ENCODE measurements at places on chromosomes 7 and 10.

DNA sequence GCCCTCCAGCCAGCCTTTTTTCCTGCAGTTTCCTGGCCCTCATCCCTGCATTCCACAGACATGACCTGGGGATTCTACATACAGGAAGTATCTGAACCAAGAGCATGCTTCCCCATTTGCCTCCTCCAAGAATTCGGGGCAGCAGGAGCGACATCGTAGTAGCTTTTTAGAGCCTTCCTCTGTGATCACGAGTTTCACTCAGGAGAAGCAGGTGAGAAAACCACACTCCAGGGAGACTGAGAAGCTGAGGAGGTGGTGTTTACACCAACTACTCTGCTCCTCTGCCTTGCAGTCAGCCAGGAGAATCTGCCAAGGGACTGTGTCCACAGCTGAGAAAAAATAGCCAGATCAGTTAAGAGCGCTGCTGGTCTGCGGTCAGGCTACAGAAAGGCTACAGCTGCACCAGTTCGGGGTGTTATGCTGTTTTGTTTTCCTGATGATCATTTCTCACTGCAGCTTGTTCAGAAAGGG is 54.1 kb downstream of the HSPA12A start:
- no peak for DNase-seq

DNA sequence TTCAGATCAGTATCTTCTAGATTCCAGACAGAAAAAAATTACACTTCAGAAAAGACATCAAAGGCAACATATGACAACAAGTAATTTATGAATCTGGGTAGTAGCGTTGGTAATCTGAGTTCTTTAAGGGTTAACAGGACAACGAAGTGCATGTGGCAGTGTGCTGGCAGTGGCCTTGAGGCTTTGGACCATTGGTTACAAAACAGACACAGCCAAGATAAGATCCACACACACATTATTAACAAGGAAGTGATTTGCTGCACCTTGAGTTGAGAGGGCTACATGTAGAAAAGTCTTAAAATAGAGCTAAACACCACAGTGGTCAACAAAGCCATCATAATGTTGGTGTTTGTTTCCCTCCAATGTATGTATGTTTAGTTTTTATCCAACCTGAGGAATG is 40.6 kb downstream of the AKR1D1 start:
- no peak for DNase-seq

DNA sequence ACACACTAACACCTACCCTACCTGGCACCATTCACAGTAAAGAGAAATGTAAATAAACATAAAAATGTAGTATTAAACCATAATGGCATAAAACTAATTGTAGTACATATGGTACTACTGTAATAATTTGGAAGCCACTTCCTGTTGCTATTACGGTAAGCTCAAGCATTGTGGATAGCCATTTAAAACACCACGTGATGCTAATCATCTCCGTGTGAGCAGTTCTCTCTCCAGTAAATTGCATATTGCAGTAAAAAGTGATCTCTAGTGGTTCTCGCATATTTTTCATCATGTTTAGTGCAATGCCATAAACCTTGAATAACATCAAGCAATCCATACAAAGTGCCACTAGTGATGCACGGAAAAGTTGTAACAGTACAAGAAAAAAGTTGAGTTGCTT is 75.4 kb downstream of the CFTR start:
- no peak for DNase-seq

- no peak for DNase-seq
Measured at GRCh38 chr10:21122907-21123306, 225.8 kb upstream of the NEBL start.

DNA sequence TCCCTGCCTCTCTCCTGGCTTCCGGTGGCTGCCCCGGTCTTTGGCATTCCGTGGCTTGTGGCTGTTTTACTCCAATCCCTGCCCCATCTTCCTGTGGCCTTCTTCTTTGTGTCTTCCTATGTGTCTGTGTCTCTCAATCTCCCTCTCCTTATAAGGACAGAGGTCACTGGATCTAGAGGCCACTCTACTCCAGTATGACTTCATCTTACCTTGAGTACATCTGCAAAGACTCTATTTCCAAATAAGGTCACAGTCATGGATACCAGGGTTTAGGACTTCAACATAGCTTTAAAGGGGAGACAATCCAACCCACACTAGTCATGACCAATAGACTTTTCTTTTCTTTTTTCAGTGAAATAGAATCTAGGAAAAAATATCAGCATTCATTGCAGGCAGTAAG is 153.3 kb upstream of the INSYN2A start:
- DNase-seq, result no peak

DNA sequence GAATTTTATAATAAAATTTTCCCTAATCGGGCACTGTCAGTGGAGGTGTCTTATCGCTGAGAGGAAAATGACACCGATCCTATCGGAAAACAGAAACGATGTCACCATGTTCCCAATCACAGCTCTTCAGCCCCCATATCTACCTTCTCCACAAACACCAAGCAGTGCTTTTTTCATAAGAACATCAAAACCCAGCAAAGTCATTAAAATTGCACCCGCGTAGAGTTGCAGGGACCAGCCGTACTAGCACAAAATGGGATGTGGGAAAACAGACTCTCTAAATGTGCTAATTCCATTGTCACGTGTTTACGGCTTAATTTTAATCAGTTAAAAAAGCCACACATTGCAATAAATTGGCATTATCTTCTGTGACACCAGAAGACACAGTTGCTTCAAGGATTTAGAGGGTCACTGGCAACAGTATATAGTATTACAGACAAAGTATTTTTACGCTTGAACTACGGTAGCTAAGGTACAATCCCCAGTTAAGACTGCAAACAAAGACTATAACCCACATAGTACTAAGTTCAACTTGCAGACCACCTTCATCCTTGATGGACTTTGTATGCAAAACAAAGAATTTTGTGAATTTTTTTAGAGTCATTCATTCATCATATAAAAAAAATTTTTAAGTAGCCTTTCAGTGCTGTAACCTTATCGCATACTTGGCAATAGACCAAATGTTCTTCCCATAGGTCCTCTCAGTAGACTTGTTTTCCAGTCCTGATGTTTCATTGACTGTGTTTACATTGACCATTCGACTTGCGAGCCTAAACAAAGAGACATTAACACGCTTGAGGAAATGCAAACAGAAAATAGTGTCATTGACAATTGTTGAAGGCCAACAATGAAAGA is 116.0 kb downstream of the VTI1A start:
- peak; percentile 15 for DNase-seq

DNA sequence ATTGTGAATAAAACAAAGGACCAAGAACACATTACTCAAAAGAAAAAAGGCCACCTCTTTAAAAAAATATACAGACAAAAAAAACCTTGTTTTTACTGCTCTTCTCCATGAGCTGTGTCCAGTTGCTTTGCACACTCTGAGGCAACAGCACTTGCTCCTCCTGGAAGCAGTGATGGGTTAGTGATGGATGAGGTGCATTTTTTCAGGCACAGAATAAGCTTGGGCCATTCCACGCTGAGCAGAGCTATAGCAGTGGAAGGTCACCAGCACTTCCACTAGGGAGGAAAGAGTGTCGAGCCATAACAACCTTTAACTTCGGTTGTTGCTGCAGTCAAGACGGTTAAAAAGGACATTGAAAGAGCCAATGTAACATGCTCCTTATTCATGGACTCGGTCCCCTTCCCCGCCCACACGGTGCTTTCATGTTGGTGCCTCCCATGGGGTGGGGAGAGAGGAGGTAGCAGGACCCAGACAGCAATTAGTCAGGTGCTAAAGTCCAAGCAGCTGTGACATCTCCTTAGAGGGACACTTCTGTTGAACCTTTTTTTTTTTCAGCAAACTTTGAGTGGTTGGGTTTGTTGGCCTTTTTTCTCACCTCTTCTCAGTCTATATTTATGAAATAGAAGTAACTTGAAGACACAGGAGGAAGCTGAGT is 136.5 kb upstream of the ADARB2 start:
- DNase-seq, result no peak

- DNase-seq, result no peak
Measured at GRCh38 chr7:158241919-158242318, 345.7 kb downstream of the PTPRN2 start.

DNA sequence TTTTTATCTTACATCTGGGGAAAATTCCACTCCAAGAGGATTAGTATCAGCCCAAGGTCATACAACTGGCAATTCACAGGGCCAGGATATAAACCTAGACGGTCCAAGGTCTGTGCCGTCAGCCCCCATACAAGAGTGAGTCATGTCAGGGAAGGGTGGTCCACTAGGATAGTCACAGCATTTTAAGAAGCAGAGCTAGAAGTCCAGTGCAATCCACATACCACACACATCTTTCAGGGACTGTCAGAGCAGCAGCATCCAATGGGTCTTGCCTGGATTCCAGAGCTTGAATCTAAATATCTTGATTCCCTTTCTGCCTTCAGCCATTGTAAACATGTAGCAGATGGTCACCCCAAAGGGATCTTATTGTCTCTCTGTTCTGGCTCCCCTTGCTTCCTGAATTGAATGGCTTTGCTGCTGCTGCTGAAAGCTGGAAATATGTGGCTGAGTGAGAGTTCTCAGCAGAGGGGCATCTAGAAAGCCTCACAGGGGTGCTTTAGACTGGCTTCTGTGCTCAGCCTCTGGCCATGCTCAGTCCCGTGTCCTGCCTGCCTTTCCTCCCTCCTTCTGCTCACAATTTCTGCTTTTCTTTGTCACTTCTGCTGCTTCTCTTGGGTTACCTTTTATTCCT is 9.9 kb upstream of the OR6V1 start:
- DNase-seq, result peak; percentile 32

DNA sequence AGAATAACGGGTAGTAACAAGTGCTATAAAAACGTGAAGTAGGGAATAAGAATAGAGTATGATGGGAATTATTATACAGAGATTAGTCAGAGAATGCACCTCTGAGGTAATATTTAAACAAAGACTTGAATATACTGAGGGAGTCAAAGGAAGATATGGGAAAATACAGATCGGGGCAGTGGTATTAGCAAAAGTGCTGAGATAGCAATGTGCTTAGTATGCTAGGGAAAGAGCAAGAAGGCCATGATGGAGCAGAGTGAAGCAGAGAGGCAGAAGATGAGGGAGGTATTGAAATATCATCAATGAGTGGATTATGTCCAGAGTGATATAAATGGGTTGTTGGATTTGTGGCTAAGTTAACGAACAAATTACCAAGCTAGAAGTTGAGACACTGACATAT is 96.5 kb upstream of the GPR22 start:
- no peak for DNase-seq

- DNase-seq, result no peak
Measured at GRCh38 chr7:138205614-138206150, 129.4 kb downstream of the AKR1D1 start.

GRCh38 chr7:90246171-90246570 is 1.2 kb downstream of the CFAP69 start:
- no peak for DNase-seq

DNA sequence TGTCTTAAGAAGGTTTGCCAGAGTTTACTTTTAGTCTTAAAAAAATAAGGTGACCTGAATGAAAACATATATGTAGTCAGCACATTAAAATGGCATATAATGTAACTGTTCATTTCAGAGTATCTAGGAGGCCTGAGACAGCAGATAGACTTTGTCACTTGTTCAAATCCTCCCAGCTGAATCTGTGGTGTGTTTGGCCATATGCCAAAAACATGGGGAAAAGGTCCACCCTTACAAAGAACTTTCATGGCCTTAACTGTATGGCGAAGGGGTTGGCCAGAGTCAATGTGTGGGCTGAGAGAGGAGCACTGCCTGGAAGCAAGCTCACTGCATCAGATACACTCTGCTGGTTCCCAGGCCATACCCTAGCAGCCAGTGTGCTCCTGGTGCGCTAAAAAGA is 113.7 kb downstream of the ALOX5 start:
- no peak for DNase-seq

DNA sequence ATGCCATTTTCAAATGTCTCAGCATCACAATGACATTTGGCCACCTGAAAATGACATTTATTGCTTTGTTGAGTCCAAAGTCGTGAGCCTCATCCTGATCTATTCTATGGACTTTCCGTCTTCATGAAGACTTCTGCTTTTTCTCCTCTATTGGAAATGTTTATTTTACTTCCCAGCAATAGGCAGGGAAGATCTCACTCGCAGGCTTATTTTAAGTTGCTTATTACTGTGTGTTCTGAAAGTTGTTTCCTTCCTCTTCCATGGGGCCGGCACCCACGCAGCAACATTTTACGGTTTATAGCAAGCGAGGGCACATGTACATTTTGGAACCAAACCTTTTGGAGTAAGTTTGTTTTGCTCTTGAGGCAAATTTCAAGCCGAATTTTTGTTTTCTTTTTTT is 221.0 kb upstream of the KLF6 start:
- peak; percentile 43 for DNase-seq

DNA sequence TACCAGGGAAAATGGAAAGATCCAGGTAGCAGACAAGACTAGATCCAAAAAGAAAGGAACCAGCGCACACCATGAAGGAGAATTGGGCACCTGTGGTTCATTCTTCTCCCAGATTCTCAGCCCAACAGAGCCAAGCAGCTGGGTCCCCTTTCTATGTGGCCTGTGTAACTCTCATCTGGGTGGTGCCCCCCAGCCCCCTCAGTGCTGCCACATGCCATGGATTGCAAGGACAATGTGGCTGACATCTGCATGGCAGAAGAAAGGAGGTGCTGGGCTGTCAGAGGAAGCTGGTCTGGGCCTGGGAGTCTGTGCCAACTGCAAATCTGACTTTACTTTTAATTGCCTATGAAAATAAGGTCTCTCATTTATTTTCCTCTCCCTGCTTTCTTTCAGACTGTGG is 21.4 kb downstream of the PRSS2 start:
- no peak for DNase-seq

DNA sequence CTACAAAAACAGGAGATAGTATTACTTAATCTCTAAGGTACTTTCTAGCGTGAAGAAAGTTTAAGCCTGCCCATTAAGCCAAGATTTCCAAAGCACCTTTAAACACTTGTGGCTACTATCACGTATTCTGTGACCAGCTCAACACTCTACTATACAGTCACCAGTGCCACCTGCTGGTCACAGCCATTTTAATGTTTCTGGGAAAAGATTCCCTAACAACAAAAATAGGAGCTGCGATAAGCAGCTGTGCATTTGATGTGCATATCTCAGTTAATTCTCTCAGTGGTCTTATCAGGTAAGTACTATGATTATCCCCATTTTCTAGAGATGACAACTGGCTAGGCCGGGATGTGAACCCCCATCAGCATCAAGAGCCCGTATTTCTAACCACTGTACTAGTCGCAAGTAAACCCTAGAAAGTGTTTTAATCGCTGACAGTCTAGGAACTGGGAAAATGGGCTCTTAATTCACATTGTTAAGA is 860 bp downstream of the SEC31B start:
- DNase-seq, result peak; percentile 63

- DNase-seq, result no peak
Measured at GRCh38 chr7:48298779-48299178, 127.5 kb downstream of the ABCA13 start.

- DNase-seq, result no peak
Measured at GRCh38 chr7:138116141-138116540, 39.9 kb downstream of the AKR1D1 start.

DNA sequence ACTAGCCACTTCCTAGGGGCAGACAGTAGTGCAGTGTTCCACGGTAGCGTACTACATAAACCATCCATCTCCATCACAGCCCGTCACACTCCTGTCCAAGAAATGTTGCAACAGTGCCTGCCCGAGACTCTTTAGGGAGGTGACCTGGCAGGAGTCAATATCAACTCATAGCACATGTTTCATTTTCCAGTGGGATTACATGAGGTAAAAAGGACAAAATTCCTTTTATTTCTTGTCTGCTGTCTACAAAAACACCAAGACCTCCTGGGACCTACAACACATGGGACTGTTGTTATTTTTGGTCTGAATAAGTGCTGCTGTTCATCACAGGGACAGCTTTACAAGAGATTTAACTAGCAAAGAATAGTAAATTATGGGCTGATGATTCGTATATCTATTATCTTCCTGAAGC is 99.9 kb downstream of the MPP7 start:
- DNase-seq, result no peak
